Right renal cortex interstitium (tissue), 3 donors: ENCODE measurements at places on chromosomes 1 and 21. TPM values are rescaled to one million over a fixed set of nuclear protein-coding genes. Genes with fewer than 3 reads are reported as not detected.

LUZP1 gene
- polyA plus RNA-seq = 31.1 TPM

GNG12 gene
- polyA plus RNA-seq = 110 TPM

FMO1 gene
- 214 TPM for polyA plus RNA-seq

BATF3 gene
- polyA plus RNA-seq = 2.0 TPM

TATDN3 gene
- 21.6 TPM for polyA plus RNA-seq

PRKAB2 gene
- 24.0 TPM for polyA plus RNA-seq

PCBP3 gene
- 1.1 TPM for polyA plus RNA-seq

PDZK1 gene
- 219 TPM for polyA plus RNA-seq

CFAP141 gene
- polyA plus RNA-seq = not detected

DNA sequence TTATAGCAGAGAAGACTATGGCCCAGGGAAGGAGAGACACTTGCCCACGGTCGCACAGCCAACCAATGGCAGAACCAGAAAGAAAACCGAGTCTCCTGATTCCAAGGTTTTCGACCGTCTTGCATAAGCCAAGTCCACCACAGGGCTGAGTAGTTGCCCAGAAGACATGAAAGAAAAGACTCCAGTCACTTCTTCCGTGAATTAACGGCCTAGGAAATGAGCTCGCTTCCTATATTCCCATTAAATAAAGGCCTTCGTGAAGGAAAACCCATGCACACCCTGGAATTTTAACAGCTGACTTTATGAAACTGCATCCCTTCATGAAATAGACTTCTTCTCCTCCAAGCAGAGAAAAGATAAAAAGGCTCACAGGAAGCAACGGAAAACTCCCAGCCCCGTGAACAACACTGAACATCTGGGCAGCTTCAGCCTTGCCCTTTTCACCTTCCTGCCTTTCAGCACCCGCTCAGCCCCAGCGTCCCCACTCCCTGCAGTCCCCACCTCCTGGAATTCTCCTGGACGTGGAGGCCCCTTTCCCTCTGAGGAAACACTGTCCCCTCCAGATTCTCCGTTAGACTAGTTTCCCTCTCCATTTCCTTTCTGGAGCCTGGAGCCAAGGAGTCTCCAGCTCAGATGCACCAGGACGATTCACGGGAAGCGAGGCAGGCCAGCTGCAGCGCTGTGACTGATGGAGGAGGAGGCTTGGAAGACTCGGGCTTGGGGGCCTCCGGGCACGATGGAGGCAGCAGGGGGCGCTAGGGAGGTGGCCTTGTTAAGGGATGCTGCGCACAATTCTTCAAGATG is 2.7 kb upstream of the MYOC start:
- no peak for DNase-seq

GRCh38 chr1:24141311-24141997 is 1.5 kb downstream of the IL22RA1 start:
- no peak for DNase-seq

GRCh38 chr21:35273333-35273732 is 224.2 kb upstream of the RUNX1 start:
- no peak for DNase-seq

- DNase-seq = no peak
These were observed 22.8 kb downstream of the DHRS3 start for GRCh38 chr1:12594966-12595756.

GRCh38 chr1:83760226-83761021 is 238.5 kb downstream of the TTLL7 start:
- no peak for DNase-seq

- no peak for DNase-seq
These were observed 4.8 kb downstream of the DIPK1A start for GRCh38 chr1:92956254-92957029.

DNA sequence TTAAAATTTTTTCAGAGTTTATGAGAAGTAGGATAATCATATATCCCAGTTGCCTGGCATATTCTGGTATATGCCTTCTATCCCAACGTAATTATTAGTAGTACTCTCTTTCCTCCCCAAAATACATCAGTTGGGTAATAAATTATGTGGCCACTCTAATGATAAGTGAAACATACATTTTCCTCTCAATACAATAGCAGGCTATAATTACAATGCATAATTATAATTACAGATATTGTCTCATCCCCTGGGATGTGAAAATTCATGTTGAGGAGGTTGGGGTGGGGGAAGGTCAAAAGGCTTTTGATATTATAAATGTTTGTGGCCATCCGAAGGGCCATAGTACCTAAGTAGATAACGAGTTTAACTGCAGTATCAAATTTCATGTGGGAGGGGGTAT is 277.1 kb downstream of the ST6GALNAC3 start:
- no peak for DNase-seq

DNA sequence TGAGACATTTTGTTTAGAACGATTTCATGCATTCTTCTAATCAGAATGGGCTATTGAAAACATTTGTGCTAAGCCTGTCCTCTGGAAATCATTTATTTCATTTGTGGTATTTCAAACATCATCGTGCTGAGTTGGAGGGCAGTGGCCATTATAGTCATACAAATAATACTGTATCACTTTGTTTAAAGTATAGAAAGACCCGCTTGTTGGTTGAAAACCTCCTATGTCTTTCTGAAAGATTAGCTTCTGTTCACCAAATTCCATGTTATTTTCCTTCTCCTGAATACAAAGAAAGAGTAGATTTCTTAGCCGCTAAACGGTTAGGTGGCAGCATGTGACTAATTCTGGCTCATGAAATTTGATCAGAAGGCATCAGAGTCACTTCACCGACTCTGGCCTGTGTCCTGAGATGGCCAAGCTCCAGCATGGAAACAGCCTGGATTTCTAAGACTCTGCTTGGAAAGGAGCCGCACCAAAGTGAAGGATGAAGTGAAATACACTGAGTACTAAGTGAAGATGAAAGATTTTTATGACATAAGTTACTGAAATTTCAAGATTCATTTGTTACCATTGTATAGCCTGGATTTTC is 355.1 kb downstream of the USP25 start:
- DNase-seq = no peak

- no peak for DNase-seq
These were observed 3.0 kb upstream of the CYB561D1 start for GRCh38 chr1:109490934-109491302.

DNA sequence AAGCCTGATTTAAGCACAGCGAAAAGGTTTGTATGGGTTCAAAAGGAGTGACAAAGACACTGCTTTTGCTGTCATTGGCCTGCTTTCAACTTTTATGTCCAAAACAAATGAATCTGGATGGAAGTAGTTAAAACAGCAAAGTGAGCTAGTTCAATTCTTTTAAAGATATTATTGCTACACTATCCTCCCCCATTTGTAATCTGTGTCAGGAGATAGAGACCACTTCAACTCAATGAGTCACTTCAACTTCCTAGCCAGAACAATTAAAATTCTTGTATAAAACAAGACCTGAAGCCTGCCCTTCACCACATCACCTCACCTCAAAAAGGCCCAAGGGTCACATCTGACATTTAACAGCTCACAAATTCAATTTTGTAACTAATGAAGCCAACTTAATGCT is 364.1 kb upstream of the LYPLAL1 start:
- no peak for DNase-seq
